ENCODE measurements at places on chromosomes 13 and 19.

DNA sequence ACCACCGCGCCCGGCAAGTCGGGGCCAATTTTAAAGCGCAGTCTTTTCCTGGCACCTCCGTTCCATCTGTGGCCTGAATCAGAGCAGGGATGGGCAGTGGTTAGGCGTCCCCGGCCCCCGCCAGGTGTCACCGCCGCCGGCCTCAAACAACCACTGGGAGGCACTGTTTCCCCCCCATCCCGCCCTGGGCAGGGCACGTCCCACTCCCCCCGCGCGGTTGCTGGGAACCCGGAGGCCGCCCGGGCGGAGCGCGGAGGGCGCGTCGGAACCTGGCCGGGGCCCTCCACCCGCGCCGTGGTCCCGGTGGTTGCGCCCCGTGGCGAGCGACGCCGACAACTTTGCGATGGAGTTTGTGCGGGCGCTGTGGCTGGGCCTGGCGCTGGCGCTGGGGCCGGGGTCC, at the start of gene GRIN3B:
TSS of gene GRIN3B (plus strand) at position 325 of the 400 bp plus-strand sequence. CDS start at position 344, 19 bp downstream.
- no peak for DNase-seq

GRCh38 chr19:397941-398706, 10.8 kb downstream of the C2CD4C start:
- DNase-seq = no peak

DNA sequence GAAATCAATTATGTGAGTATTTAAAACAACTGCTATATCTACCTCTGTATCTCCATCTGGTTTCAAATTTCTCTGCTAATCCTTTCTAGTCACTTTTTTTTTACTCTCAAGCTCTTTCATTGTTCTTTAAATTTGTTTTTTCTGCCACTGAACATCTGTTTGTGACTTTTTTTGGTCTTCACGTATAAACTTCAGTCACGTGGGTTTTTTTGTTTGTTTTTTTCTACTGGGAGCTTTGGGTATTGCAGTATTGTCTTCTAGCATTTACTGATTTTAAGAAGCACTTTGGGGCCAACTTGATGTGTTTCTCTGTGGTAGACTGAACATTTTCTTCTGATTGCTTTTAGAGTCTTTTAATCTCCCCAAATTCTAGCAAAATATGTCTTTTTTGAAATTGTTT, 262.6 kb upstream of the RXFP2 start:
- no peak for DNase-seq

- DNase-seq = no peak
Observed at GRCh38 chr13:110281736-110282135, 25.2 kb downstream of the COL4A1 start.

- no peak for DNase-seq
Observed at GRCh38 chr13:96677029-96677428, 317.2 kb downstream of the OXGR1 start.

DNA sequence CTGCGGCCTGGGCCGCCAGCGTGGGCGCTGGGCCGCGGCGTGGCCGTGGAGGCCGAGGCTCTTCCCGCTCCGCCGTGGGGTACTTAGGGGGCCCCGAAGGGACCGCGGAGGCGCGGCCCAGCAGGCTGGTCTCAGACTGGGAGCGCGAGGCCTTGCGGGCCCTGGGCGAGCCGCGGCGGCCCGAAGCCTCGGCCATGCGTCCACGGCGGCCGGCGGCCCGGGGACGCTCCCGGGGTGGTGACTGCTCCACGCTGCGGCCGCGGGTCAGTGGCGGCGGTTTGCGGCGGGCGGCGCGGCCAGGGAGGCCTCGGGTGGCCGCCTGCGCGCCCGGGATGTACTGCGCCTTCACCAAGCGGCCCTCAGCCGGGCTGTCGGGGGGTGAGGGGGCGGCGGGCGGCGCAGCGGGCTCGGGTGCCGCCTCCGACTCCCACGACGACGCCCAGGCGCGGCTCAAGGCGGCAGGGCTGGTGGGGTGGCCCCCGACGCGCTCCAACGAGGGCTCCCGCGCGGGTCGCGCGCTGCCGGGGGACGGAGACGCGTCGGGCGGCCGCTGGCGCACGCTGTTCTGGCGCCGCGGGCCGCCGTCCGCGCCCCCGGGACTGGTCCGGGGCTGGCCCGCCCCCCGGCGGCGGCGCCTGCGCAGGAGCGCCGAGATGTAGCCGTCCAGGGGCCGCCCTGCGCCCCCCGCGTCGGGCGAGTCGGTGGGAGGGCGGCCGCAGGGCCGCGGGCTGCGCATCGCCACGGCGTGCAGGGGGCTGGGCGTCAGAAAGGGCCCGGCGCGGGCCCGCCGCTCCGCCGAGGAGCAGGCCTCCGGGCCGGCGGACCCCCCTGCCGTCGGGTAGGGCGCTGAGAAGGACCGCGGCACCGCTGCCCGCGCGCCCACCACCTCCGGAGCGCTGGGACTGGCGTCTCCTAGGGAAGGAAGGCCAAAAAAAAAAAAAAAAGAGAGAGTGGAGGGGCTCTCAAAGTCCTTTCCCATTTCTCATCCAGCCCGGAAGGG, 11.7 kb downstream of the DACT3 start:
- no peak for DNase-seq

GRCh38 chr13:80132741-80133601, 208.0 kb downstream of the SPRY2 start:
- no peak for DNase-seq

DNA sequence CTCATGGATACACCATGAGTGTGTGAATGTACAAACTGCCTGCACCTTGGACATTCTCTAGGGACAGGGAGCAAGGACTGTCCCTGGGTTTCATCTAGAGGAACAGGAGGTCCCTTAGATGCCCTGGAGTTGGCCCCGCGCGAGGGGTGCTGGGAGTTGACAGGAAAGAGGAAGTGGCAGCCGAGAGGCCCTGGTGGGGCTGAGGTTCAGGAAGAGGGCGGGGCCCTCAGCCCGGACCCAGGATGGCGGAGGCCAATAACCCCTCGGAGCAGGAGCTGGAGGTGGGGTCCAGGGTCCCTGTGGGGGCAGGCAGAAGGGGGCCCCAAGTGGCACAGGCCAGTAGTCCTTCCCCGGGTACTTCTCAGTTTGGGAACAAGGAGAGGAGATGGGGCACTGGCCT, 6.9 kb downstream of the PKN1 start:
- DNase-seq = peak; percentile 83

GRCh38 chr13:44103429-44104196, 223.9 kb downstream of the LACC1 start:
- no peak for DNase-seq

- DNase-seq = no peak
Observed at GRCh38 chr13:59660582-59660981, 503.1 kb downstream of the DIAPH3 start.

- no peak for DNase-seq
Observed at GRCh38 chr13:58960888-58961287, 1202.8 kb downstream of the DIAPH3 start.

- no peak for DNase-seq
Observed at GRCh38 chr13:31322026-31322425, 122.3 kb downstream of the B3GLCT start.

DNA sequence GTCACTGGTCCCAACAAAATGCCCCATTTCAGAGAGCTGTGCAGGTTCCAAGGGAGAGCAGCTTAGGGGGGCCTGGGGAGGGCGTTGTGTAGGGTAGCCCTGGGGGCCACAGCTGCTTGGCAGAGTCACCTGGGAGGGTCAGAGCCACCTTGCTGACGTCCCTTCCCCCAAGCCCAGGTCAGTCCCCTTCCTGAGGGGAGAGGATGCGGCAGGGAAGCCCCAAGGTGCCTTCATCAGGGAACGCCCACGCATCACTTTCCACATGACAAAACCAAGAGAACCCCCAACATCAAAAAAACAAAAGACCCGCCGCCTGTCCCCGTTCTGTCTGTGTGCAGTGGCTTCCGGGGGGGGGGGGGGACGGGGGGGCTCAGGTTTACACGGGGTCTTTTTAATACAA, 5.3 kb upstream of the UQCR11 start:
- peak; percentile 61 for DNase-seq

DNA sequence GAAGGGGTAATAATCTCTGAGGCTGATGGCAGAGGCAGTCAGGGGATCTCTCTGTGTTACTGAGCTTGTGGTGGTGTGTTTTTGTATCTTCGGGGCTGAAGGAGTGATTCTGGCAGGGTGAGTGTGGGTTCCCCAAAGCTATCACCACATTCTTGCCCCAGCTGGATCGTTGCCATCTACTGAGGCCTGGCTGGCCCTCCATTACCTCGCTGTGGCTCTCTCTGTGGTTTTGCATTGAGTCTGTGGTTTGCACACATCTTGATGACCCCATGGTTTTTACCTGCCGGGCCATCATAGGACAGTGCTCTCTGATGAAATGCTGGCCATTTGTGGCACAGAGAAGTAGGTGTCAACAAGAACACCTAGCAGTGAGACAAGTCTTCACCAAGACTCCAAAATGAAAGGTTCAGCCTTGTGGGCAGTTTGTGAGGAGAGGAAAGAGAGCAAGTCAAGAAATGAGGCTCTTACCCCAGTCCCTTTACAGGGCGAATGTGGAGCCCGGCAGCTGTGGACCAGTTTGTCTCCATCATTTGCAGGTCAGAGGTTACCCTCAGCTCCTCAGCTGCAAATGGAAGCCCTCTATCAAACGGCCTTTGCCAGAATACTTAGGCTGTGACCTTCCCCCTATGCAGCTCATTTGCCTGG, 69.0 kb upstream of the NPAS1 start:
- DNase-seq = no peak

- DNase-seq = peak; percentile 62
Observed at GRCh38 chr19:5048091-5048726, 79.3 kb downstream of the KDM4B start.

- no peak for DNase-seq
Observed at GRCh38 chr13:61252213-61252612, 163.4 kb downstream of the PCDH20 start.

DNA sequence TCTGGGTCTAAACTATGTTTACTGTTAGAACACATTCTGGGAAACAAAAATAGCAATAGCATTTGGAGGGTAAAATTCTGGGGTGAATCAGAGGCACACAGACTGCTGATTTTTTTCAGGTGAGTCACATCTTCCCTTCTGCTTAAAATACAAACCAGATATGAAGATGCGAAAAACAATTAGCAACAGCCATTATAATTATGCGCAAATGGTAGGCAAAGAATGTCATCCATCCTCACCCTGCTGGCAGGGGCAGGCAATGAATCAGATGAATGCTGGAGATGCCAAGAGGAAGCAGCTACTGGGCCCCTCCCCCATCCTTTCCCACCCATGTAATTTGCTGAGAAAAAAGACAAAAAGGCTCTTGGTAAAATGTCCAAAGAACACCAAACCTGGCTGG, 282.9 kb downstream of the KLF5 start:
- DNase-seq = no peak

GRCh38 chr13:45732916-45733315, 30.8 kb downstream of the CBY2 start:
- no peak for DNase-seq

Measured in natural killer cell (primary cell).